ENCODE measurements at places on chromosomes 1 and 21.

GRCh38 chr1:17667641-17668040, 87.5 kb upstream of the ACTL8 start:
- no peak for DNase-seq

GRCh38 chr1:36482724-36483388, at the start of gene CSF3R:
TSS of gene CSF3R (minus strand) at chr1:36482913. CDS start at chr1:36479496, 3,417 bp downstream.
- DNase-seq, result peak; percentile 64

GRCh38 chr1:87263785-87264184, 64.9 kb upstream of the LMO4 start:
- no peak for DNase-seq

DNA sequence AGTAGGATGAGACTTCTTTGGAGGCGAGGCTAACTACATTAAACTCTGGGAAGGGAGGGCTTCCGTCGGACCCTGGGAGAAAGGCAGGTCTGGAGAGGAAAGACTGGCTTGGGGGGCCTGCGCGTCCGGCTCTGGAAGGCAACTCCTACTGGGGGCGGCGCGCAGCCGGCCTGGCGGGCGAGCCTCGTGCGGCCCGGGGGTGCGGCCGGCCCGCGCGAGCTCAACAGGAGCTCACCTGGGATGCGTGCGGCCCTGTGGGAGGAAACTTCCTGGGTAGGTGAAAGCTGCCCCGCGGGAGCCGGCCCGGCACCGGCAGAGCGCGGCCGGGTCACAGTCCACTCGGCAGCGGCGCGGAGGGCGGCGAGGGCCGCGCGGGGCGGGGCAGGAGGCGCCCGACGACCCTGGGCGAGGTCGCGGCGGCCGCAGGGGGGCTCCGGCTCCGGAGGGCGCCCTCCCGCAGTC, 449 bp downstream of the EPS15 start:
- DNase-seq, result no peak
